ENCODE measurements at places on chromosomes 1 and 21.

DNA sequence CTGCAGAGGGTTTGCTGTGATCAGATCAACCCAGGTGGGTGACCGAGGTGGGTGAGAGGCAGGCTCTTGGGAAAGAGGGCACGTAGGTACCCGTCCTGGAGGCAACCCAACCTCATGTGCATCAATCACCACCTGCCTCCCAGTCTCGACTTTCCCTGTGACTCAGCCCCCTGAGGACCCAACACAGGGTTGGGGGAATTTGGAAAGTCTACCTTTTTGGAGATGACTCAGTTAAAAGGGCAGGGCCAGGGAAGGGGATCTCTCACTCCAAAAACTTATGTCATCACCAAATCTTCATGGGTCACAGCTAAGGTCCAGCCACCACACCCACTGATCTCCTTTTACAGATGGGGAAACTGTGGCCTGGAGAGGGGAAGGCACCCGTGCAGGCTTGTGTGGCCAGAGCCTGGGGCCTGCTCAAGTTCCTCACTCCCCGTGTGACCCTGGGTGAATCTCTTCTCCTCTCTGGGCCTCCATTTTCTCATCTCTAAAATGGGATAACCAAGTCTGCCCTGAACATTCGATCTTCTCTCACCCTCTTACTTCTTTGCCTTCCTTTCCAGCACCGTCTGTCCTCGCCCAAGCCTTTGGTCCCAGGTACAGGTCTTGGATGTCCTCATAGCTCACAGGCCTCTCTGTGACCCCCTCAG is 34.6 kb upstream of the WNT4 start:
- DNase-seq = no peak

DNA sequence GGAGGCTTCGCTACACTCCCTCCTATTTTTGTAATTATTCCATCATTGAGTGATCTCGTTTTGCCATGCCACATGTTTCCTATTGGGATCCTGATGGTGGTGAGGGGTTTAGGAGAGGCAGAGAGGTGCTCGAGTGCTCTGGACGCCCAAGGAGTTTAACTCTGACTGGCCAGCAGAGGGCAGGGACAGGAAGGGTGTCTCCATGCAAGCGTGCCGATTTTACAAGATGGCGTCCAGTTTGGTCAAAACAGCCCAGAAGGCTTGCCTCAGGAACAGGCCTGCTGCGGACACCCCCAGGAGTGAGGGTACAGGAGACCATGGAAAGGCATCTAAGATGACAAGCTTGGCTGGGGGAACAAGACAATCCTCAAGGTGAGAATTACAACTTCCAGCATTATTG is 33.8 kb upstream of the KCNE2 start:
- no peak for DNase-seq

GRCh38 chr1:216186141-216186540 is 237.1 kb downstream of the USH2A start:
- DNase-seq = no peak

DNA sequence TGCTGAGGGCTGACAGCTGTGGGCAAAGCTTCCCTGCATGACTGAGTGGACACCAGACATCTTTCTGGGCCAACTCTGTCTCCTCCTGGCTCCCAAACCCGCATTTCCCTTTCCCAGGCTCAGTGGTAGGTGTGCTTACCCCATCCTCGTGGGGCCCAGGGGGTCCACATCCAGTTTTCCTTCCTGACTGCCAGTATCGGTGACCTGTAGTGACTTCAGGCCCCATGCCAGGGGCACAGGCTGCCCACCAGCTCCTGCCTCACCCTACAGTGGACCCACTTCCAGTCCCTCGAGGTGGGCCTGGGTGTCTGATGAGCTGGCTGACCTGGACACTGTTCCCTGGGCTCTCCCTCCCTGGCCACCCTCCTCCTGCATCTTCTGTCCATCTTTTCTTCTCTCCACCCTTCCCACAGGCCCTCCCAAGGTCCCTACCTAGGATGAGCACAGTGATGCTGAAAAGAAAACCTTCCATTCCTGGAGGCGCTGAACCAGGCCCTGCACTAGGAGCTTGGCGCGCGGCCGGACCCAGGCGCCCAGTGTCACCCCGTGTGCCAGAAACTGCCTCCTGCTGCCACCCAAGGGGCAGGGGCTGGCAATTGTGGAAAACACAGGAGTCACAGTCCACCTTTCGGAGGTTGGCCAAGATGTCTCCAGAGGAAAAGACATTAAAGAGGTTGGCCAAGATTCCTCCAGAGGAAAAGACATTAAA is 67.1 kb downstream of the RUNX3 start:
- no peak for DNase-seq

Measured in frontal cortex (tissue), 4 donors.